Mesothelial cell of epicardium (in vitro differentiated cells): ENCODE measurements at places on chromosomes 5 and 9. TPM values are rescaled to one million over a fixed set of nuclear protein-coding genes. Genes with fewer than 3 reads are reported as not detected.

C5orf34 gene
- 3.3 to 5.5 TPM (median 4.1 TPM) in 3 replicates for total RNA-seq

- DNase-seq = no peak
Measured at GRCh38 chr5:109479260-109479860, 69.6 kb upstream of the PJA2 start.

- DNase-seq = no peak
Measured at GRCh38 chr9:121278477-121279261, 10.7 kb downstream of the GSN start.

DNA sequence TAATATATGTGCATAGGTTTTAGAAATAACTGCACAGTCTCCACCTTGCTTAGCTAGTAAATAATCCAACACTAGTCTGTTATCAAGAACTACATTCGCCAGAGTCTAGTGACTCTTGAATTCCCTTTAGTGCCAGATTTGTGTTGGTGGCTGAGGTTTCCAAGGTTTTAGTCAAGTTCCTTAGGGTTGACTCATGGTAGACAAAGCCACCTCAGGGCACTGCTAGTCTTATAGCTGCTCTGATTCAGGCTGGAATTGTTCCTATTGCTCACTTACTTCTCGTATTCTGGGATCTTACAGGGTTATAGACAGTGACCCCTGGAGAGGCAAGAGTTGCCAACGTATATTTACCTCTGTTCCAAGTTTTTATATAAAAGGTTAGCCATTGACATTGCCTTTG is 1369.8 kb upstream of the CDH9 start:
- no peak for DNase-seq

DNA sequence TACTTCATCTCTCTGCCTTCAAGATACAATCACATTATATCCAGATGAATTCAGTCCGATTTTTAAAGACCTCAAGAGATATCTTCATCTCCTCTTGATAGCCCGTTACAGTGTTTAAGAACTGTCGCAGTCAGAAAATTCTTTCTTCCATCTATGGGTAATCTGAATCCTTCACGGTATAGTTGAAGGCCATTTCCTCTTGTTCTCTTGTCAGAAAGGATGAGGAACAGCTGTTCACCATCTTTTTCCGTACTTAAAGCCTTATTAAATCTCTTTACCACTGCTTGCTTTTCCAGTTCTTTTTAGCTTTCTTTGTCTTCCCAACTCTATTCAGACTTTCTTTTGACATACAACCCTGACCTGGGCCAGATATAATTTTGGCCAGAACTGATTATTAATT is 121.8 kb downstream of the XRCC4 start:
- no peak for DNase-seq

DNA sequence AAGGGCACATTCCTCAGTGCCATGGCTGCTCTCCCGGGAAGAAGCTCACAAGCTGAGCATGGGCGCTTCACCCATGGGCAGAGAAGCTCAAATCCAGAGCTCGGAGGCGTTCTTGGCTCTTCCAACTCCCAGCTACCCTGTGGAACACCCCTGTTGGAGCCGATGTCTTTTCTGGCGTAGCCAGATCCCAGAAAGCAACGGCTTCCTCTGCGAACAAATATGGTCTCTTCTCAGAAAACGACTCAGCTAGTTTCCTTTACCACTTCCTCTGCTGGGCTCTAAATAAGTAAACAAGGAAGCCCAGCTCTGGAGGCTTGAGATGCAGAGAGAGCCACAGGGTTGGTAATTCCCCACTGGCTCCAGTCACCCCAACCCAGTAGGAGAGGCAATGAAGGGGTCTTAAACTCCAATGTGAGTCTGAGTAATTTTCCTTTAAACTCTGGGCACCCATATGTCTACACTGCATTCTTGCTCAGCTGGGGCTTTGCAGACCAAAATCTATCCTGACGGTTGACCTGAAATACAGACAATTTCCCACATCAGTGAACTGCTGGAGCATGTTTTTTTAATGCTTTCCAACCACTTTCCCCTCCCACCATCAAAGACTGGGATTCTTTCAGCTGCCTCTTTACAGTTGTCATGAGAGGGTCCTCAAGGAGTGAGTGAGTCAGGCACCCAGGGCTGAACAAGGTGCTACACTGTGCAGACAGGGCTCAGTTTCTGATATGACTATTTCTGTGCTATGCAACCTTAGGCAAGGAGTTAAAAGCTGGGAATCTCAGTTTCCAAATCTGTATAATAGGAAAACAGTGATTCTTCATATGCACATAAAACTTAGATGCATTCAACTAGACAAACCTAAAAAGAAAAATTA is at the start of gene LCP2:
Gene LCP2 (minus strand): TSS at position 189 of the 874 bp plus-strand sequence. CDS start 166 bp downstream, at position 23.
- DNase-seq = no peak

GRCh38 chr9:132199056-132199455 is 37.2 kb downstream of the NTNG2 start:
- DNase-seq = no peak
